ENCODE measurements at places on chromosomes 12 and 14.

- no peak for DNase-seq
These were observed 136.8 kb downstream of the ANKS1B start for GRCh38 chr12:99847936-99848335.

DNA sequence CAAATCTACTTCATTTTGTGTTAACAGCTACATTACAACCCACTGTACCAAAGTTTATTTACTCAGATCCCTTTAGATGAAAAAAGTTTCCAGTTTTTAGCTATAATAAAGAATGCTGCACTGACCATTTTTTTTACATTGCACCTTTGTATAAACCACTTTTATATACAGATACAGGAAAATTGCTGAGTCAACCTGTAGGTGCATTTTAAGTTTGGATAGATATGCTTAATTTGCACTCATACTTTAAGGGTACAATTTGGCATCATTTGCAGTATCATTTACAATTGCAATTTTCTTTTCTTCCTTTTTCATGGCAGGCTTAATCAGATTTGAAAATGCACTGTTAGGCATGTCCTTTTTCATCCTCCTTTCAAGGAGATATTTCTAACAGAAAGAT, 257.8 kb upstream of the LMO3 start:
- DNase-seq: no peak

- no peak for DNase-seq
These were observed 15.5 kb downstream of the SLC15A5 start for GRCh38 chr12:16261944-16262475.

DNA sequence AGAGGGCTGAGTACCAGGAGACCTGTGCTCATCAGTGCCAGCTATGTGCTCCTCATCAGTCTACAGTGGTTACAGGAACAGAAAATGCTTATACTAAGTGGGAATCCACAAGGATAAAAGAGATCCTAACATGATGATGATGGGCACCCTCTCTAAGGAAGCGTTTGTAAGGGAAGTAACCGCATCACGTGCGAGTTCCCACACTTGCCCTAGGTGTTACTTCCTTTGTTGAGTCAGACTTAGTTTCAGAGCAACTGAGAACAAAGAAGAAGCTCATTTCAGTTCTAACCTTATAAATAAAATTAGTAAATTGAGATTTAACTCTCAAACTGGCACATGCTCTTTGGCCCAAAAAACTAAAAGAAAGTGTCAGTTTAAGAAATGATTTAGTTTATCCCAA, 956.4 kb upstream of the TMEM132C start:
- no peak for DNase-seq

DNA sequence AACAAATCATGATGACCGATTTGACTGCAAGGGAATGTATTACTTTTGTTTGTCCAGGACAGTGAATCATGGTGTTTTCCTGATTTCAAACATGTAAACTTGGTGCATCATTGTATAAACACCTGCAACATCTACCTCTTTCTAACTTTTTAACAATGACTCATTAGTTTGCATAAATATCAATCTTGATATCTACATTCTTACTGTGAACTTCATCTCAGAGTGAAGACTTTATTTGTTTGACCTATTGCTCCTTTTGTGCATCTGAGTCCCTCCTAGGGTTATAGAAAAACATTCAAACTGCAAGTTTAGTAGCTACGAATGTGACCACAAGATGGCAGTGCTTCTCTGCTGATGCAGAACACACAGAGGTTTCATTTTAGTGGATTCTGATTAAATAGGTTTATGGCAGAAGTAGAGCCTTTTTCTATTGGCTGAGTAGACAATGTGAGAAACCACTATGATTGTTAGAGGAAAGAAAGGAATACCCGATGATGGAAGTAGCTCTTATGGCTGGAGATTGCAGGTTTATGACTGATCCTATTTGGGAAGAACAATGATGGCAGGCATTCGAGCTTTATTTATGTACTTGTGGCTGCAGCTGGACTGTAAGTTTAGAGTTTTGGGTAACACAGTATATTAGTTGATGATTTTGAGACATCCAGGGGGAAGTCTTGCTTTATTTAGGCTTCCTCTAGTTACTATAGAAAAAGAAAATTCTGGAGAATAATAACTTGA, 244.2 kb upstream of the OR4E1 start:
- DNase-seq: peak; percentile 5

GRCh38 chr14:24334431-24335291, at the start of gene ADCY4:
TSS of gene ADCY4 (minus strand) at chr14:24335071. CDS start at chr14:24334652, 419 bp downstream.
- DNase-seq: no peak

GRCh38 chr12:26696613-26697092, 136.3 kb downstream of the ITPR2 start:
- DNase-seq: no peak

GRCh38 chr12:57610554-57611107, 604 bp upstream of the ARHGEF25 start:
- DNase-seq: no peak

DNA sequence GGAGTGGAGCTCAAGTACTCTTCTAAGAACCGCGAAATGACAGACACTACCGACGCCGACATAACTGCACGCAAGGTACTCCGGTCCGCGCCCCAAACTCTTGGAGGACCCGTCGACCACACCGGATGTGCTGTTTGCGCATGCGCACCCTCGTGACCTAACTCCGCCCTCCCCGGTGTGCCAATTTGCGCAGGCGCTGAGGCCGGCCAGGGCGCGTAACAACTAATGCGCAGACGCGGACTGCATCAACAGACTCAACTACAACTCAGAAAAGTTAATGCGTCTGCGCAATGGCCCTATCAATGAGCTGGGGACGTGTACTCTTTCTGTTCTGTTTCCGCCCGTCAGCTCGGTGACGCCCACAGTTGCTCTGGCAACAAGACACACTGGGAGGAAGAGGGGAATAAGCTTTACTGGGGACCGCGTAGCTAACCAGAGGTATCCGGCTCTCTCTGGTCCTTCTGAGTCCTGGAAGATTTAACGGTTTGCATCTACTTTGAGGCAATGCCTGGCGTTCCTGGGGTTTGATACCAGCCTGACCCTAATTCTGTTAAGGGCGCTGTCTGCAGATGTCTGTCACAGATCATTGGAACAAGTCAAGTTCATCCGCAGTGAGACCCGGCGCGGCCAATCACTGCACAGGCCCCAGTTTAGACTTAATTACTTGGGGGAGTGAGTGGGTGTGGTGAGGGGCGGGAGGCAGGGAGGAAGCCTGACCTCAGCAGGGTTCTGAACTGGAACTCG, at the start of gene DAD1:
Gene DAD1 (minus strand): TSS at position 129 of the 744 bp plus-strand sequence. CDS start 67 bp downstream, at position 62.
- peak; percentile 98 for DNase-seq

- no peak for DNase-seq
These were observed 84.7 kb downstream of the SLC41A2 start for GRCh38 chr12:104873374-104873773.
